ENCODE measurements at places on chromosomes 6 and 20. TPM values are rescaled to one million over a fixed set of nuclear protein-coding genes. Genes with fewer than 3 reads are reported as not detected.
A peak's percentile ranks its signal among the peaks of the same experiment; 100 is the strongest.

DNA sequence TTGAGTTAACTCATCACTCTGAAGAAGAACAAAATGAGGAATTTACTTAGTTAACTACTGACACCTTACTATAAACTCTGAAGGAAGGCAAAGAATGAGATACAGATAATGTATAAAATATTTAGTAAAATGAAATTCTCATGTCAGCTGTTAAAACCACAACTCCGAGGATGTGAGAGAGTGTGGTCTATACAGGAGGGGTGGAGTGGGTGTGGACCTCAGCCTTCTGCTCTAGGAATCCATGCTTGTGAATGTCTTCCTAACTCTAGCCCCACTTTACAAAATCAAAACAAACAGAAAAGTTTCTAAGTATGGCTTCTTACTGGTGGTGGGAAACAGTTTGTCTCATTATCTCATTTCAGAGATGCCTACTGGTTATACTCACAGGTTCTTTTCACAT lies 14.2 kb downstream of the PPP1R14C start:
- H3K4me1 ChIP-seq = peaks cover 14% of the 10 kb centered on the region
- H3K27me3 ChIP-seq = peaks cover 13% of the 10 kb centered on the region
- H3K27ac ChIP-seq = no peak overlapping the region
- H3K4me3 ChIP-seq = no peak overlapping the region

- no peaks in the 10 kb centered on the region for H3K4me1 ChIP-seq
- H3K27me3 ChIP-seq = no peaks in the 10 kb centered on the region
- no peak overlapping the region for H3K4me3 ChIP-seq
- no peaks in the 10 kb centered on the region for H3K36me3 ChIP-seq
- no peak overlapping the region for H3K27ac ChIP-seq
Observed at GRCh38 chr6:18720075-18720474, 332.9 kb downstream of the RNF144B start.

Gene NR2E1
- 0.26 TPM for total RNA-seq

Gene EBF4
- total RNA-seq = 11.4 TPM

Gene HMGA1
- total RNA-seq = 244 TPM

DNA sequence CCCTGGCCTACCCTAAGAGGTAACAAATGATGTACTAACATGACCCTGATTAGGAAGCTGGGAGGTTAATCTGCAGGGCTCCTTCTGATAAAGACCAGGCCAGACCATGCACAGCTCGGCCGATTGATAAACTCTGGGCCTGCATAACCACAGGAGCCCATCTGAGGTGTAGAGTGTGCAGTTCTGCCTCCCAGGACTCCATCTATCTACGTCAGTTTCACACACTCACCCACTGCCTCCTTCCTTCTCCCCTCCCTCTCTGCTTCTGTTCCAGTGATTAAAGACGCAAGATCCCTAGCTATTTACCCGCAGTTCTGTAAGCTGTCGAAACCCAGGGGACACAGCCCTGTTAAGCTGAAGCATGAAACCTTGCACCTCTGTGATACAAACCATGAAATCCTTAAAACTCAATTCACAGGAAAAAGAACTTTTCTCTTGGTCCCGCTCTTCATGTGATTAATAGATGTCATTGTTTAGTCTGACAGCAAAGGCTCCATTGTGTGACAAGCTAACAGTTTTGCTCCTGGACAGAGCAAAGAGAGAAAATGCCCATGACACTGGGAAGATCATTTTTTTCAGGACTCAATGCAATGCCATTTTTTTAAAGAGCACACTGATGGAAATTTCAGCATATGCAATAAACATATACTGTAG lies 470.6 kb downstream of the MAFB start:
- no peaks in the 10 kb centered on the region for H3K36me3 ChIP-seq
- peaks cover 25% of the 10 kb centered on the region for H3K4me1 ChIP-seq
- peak overlapping the region; percentile 50 for H3K4me3 ChIP-seq

GRCh38 chr20:13259921-13260320 lies 38.8 kb downstream of the ISM1 start:
- H3K36me3 ChIP-seq = no peaks in the 10 kb centered on the region
- no peak overlapping the region for H3K4me3 ChIP-seq
- H3K4me1 ChIP-seq = peaks cover 19% of the 10 kb centered on the region
- no peak for DNase-seq
- H3K27ac ChIP-seq = no peak overlapping the region
- no peaks in the 10 kb centered on the region for H3K27me3 ChIP-seq

- peak overlapping the region; percentile 79 for H3K27ac ChIP-seq
- H3K27me3 ChIP-seq = no peaks in the 10 kb centered on the region
- peak overlapping the region; percentile 14 for H3K4me3 ChIP-seq
- peak; percentile 25 for DNase-seq
- peaks cover 15% of the 10 kb centered on the region for H3K4me1 ChIP-seq
Observed at GRCh38 chr6:18023891-18024290, 36.5 kb upstream of the KIF13A start.

Gene PLCB4
- total RNA-seq = 8.7 TPM

Gene TINAG
- total RNA-seq = not detected

DNA sequence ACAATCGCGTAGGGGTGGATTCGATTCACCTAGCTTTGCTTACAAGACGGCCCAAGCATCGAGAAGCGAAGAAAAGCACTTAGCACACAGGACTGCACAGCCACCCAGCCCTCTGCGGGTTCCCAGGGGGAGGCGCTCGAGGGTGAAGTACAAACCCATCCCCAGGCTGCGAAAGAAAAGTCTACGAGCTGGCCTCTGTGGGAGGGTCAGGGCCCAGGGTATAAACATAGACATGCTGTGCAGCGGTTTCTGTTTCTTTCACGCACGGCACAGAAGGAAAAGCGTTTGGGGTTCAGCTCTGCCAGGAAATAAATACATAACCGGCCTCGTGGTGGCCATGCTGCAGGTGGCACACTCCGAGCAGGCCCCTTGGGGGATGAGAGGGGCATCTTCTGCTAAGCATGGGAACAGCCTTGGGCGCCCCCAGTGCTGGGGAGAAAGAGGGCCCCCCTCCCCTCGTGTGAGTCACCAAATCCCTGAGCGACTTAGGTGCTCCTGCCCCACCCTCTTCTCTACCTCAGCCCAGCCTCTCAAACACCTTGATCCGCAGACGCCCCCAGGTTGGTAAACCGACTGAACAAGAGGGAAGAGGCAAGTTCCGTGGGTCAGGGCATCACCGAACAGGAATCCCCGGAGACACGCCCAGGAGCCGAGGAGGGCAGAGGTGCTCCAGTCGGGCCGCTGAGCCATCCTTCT lies 91.6 kb upstream of the RIPOR2 start:
- H3K4me1 ChIP-seq = peaks cover 18% of the 10 kb centered on the region
- no peak overlapping the region for H3K4me3 ChIP-seq
- DNase-seq = no peak
- H3K27me3 ChIP-seq = no peaks in the 10 kb centered on the region
- no peak overlapping the region for H3K27ac ChIP-seq

DNA sequence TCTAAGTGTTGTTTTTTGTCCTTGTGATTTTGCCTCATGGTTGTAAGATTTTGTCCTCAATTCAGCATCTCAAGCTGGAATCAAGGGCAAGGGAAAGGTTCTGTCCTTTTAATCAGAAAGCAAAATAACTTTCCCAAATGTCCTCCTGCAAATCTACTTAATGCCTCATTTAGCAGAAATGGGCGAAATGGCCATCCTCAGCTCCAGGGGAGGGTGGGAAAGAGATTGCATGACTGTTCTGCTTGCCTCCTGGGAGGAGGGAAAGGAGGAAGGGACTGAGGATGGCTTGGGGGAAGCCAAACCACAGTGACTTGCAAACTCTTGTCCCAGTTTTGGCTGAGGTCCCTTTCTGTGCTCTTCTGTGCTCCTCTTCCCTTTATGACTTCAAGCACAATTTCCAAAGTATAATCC lies 43.4 kb downstream of the TNFAIP3 start:
- no peaks in the 10 kb centered on the region for H3K36me3 ChIP-seq
- peaks cover 13% of the 10 kb centered on the region for H3K4me1 ChIP-seq
- peaks cover 11% of the 10 kb centered on the region for H3K27me3 ChIP-seq
- H3K27ac ChIP-seq = no peak overlapping the region

GRCh38 chr6:145309842-145310535 lies 425.3 kb downstream of the EPM2A start:
- no peak overlapping the region for H3K27ac ChIP-seq
- no peak overlapping the region for H3K4me3 ChIP-seq
- peaks cover 10% of the 10 kb centered on the region for H3K27me3 ChIP-seq
- no peaks in the 10 kb centered on the region for H3K36me3 ChIP-seq
- peaks cover 11% of the 10 kb centered on the region for H3K4me1 ChIP-seq

DNA sequence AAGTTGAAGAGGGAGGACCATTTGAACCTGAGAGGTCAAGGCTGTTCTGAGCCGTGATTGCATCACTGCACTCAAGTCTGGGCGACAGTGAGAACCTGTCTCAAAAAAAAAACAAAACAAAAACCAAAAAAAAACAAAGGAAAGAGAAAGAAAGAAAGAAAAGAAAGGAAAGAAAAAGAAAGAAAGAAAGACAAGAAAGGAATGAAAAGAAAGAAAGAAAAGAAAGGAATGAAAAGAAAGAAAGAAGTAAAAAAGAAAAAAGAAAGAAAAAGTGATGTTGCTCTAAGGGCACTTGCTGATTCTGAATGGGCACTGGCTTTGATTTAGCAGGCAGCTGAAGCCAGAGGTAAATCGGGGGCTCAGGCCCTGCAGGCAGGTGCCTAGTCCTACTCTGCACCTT lies 161.0 kb downstream of the MCHR2 start:
- H3K36me3 ChIP-seq = no peaks in the 10 kb centered on the region
- no peak for DNase-seq
- no peak overlapping the region for H3K27ac ChIP-seq
- no peaks in the 10 kb centered on the region for H3K4me1 ChIP-seq
- no peaks in the 10 kb centered on the region for H3K27me3 ChIP-seq

Gene CRIP3
- total RNA-seq = 1.1 TPM

Gene NRSN1
- total RNA-seq = 0.17 TPM

DNA sequence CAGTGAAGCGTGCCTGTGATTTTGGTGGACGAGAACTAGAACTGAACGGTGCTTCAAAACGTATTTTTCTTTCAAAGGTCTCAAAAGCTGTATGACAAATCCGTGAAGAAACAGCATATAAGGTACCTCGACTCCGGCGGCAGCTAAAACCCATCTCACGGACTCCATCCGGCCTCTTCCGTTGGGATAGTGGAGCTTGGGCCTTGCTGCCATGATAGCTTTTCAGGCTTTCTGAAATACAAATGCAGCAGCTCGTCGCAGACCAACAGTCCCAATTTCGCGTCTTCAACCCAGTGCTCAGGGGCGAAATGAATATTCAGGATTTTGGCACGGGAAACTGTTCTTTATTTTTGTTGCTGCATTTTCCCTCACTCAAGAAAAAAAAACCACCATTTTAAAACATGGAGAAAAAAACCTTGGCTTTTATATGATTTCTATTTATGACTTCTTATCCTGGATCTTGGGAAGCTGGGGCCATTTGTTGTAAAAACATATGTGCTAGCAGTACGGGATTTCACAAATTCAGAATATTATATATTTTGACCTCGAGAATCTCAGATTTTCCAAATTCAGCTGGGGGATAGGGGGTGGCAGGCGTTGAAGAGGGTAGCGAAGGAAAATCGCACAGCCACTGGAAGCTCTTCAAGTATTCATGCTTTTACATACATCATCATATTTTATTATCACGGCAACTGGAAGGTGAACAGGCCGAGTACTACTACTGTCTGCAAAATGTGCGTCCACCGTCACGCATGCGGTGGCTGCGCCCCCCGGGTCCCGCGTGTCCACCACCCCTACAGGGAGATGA lies 849 bp downstream of the GSTA4 start:
- H3K27me3 ChIP-seq = peaks cover 6% of the 10 kb centered on the region
- H3K4me3 ChIP-seq = peak overlapping the region; percentile 96
- peaks cover 28% of the 10 kb centered on the region for H3K36me3 ChIP-seq
- DNase-seq = no peak

Gene BPIFB2
- total RNA-seq = 0.22 TPM

Gene COL21A1
- 12.8 TPM for total RNA-seq

DNA sequence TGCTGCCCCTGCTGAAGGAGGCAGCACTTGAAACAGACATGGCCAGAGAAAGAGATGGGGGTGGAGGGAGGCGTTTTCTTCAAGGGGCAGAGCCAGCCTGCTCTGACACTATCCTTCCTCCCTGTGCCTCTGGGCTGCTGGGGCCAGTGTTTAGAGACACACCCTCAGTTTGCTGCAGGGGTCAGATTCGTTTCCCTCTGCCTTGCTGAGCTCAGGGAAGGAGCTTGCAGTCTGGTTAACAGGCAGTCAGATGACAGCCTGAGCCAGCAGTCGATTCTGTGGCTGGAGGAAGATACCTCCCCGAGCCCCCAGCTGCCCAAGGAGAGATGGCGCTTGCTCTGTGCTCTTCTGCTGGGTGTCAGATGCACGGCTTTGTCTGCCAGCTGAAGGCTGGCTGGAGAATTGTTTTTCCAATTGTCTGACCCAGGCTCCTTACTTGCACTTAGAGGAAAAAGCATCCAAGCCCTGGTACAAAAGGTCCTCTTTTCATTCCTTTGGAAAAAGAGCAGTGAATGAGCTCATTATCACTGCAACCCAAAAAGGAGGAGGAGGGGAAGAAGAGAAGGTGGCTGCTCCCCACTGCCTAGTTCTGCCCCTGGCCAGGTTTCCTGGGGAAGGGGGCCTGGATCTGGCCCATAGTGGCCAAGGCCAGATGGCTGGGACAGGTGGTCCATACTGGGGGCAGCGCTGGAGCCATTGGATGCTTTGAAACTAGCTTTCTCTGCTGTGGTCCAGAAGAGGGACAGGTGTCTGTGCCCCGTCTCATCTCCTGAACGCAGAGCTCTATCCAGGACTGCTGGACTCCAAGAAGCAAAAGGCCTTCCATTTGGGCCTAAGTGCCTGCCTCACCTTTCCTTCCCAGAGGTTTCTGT lies 88.2 kb downstream of the TCP11 start:
- H3K4me1 ChIP-seq = peaks cover 6% of the 10 kb centered on the region
- H3K27me3 ChIP-seq = no peaks in the 10 kb centered on the region
- H3K27ac ChIP-seq = peak overlapping the region; percentile 43
- no peak overlapping the region for H3K4me3 ChIP-seq

Gene PI3
- 3.7 TPM for total RNA-seq

DNA sequence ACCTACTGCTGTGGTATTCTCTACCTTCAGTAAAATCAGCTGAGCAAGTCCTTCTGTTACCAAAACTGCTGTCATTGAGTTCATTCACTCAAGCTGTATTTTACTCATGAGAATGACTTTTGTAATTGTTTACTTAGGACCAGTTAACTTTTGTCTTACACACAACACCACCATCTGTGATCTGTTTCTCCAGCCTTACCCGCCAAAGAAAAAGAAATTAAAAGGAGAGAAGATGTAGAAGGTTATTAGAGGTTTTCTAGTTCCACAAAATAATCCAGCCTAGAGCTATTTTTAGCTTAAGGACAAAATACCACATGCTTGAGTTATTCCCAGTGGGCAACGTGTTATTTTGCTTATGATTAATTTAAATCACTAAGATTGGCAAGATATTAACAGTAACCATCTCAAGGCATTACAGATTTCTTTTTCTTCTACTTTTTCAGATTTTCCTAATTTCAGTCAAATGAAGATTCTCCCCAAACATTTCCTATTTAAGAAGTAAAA lies 38.2 kb downstream of the FAM8A1 start:
- H3K4me1 ChIP-seq = no peaks in the 10 kb centered on the region
- H3K36me3 ChIP-seq = peaks cover 49% of the 10 kb centered on the region
- peak overlapping the region; percentile 19 for H3K27ac ChIP-seq
- no peak for DNase-seq

Gene ENPP5
- 4.2 TPM for total RNA-seq

Gene FRK
- total RNA-seq = 6.2 TPM
